ENCODE measurements at places on chromosomes 5 and 9.

- DNase-seq: no peak
Observed at GRCh38 chr9:33158843-33159776, 8.0 kb downstream of the B4GALT1 start.

- no peak for DNase-seq
Observed at GRCh38 chr5:39761199-39761950, 336.6 kb upstream of the DAB2 start.

- no peak for DNase-seq
Observed at GRCh38 chr5:12292610-12293204, 388.5 kb upstream of the CTNND2 start.

- no peak for DNase-seq
Observed at GRCh38 chr5:14337593-14337992, 194.5 kb downstream of the TRIO start.

DNA sequence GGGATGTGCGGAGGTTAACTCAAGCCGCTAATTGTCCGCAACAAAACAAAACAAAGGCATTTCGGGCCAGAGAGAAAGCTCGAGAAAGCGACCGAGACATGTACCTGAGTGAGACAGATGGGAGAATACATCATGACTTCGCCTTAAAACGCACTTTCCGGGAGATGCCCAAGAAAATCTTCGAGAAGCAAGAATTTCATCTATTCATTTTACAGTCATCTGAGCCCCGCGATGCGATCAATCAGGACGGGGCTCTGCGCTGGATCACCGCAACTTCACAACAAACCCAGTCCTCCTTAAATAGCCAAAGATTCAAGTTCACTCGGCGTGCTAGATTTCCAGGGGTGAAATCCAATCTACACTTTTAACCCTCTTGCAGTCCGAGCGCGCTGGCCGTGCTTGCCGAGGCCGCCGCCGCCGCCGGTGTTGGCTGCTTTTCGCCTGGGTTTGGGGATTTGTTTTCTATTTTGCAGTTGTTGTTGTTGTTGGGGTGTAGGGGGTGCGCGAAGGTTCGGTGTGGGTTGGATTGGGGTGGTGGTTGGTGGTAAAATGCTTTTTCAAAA lies 482 bp downstream of the NFIB start:
- no peak for DNase-seq

DNA sequence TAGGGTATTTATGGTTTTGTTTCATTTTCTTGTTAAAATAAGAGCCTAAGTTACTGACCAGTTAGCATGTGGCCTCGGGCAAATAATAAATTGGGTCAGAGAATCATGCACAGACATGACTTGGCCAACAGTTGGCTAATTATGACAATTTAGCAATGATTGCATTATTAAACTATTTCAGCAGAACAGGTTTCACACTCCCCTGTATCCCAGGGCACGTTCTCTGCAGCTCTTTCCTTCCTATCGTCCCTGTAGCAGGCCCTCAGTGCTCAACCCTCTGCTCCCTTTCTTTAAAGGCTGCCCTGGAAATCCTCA lies 167.9 kb downstream of the TSSK1B start:
- peak; percentile 59 for DNase-seq

DNA sequence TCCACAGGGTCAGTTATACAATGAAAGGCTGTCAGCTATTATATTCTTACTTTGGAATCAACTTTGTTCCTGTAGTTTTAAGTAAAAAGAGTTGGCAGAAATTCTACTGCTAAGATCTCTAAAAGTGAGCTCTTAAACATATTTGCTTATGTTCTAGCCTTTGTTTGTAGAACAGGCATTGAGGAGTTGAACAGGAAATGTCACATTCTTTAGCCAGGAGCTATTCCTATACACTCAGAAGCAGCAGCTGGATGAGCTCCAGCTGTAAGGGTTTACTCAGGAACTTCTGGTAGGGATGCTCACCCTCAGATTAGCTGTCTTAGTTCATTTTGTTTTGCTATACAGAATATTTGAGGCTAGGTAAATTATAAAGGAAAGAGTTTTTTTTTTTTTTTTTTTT lies 22.4 kb upstream of the SPINK14 start:
- DNase-seq: peak; percentile 56

- no peak for DNase-seq
Observed at GRCh38 chr5:79436821-79437220, 77.1 kb downstream of the HOMER1 start.

- no peak for DNase-seq
Observed at GRCh38 chr5:169050636-169051035, 250.3 kb downstream of the SLIT3 start.

DNA sequence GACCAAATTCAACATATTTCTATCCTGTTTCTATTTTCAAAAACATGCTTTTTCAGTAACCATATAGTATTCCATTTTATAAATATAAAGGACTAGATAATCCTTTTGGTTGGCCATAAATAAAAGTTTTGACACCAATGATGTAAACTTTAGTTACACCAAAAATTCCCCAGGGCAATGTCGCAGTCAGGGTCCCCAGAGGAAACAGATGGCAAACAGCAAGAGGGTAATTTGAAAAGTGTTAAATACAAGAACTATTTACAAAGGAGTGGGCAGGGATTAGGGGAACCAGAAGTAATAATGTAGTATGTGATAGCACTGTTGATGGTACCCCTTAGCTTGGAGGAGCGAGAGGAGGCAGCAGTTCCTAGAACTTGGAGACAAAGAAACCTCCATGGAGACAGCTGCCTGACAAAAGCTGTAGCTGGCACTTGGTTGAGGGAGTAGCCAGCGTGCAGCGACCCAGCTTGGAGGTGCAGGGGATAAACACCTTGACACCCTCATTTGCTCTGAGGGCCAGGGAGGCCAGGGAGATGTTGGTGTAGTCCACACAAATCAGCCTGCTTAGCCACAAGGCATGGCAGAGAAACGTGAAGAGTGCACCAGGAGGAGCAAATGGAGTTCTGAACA lies 18.3 kb upstream of the MSANTD3 start:
- no peak for DNase-seq

- DNase-seq: no peak
Observed at GRCh38 chr5:8376478-8376877, 507.5 kb downstream of the MTRR start.

GRCh38 chr5:179114756-179115155 lies 54.6 kb downstream of the ZNF354C start:
- peak; percentile 3 for DNase-seq

DNA sequence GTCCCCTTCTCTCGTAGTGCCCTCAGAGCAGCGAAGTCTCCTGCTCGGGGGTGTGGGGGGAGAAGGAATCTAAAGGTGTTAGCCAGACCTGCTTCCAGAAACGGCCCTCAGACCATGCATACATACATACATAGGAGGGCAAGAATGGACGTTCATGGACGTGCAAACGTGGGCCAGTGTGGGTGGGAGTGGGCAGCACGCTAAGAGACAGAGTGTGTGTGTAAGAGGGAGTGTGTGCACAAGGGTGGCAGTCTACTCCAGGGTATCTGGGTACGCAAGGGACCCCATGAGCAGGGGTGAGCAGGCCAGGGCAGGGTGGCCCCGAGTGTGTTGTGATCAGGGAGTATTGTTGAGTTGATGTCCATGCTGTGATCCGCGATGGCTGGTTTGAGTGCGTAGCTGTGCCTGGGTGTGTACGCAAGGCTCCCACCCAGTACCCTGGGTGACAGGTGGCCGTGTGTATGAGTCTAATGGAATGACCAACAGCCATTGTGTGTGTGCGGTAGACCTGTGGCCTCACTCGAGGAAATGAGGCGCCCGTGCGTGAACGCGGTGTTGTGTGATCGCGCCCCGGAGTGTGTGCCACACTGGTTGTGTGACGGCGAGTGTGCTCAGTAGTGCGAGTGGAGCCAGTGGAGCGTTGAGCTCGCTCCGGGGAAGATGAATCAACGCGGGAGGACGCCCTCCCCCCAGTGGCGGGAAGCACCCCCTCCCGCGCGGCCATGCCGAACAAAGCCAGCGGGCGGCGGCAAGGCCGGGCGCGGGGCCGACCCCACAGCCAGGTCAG lies 826 bp downstream of the GPRIN1 start:
- no peak for DNase-seq

DNA sequence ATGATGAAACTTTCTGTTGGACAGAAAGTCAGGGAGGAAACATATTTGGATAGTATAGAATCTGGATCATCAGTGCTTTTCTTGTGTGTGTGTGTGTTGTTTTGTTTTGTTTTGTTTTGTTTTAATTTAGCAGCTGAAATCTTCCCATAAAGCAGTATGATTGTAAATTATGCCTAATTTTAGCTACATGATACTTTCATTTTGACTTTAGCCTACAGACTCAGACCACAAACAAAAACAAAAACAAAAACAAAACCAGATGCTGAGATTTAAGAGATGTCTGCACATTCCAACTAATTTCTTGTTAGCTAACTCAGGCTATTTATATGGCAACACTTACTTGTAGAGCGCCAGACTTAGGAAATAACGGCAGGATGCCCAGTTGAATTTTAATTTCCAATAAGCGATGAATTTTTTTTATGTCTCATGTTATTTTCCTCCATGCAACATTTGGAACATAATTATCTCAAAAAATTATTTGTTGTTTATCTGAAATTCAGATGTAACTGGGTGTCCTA lies 119.5 kb upstream of the TRPC7 start:
- DNase-seq: no peak

DNA sequence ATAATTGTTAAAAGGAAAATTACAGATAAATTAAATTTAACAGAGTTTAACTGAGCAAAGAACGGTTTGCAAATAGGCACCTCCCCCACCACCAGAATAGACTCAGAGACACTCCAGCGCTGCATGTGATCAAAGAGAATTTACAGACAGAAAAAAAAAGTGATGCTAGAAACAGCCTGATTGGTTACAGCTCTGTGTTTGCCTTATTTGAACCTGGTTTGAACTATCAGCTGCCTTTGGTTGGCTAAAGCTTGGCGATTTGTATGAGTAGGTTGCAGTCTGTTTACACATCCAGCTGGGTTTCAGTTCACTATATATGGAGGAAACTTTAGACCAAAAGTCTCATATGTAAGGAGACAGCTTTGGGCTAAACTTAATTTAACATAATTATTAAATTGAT lies 249.1 kb downstream of the ENC1 start:
- DNase-seq: no peak

DNA sequence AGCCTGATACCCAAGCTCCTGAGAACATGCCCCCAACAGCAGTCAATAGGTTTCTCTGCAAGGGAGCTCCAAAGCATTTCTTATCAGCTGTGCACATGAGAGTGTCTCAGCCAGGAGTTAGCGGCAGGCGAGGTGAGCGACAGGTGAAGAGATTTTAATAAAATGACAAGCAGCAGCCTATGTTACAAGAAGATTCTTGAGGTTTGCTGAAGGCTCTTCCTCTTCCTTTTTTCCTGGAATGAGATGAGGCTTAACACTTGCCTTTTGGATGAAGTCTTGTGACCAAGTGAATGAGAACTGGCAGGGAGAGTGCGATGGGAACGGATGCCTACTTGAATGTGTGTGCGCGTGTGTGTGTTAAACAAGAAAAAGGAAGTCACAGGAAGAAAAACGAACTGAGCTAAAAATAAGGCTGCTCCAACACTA lies 76.1 kb downstream of the SHB start:
- DNase-seq: no peak

DNA sequence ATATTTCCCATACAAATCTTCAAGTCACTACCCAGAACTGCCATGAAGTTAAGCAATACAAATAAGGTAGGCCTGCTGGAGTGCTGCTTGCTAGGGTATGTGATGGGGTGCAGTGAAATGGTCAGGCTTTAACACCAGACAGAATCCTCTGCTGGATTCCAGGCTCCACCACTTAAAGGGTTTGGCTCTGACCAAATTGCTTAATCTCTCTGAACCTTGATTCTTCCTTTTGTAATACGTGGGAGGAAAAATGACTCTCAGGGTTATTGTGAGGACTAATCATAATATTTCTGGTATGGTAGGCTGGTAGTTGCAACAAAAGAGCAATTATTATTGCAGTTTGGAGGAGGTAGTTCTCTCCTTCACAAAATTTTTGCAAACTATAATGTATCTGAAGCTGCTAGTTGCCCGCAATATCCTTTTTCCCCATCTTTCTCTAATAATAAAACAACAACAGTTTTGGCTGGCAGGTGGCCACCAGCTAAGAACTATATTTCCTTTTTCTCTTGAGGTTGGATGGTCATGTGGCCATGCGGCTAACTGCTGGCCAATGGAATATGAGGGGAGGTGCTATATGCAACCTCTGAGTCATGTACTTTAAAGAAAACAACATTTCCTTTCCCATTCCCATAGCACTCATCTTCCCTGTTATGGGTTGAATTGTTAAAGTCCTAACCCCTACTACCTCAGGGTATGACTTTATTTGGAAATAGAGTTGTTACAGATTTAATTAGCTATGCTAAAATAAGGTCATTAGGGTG lies 44.1 kb downstream of the CCL28 start:
- no peak for DNase-seq

- DNase-seq: no peak
Observed at GRCh38 chr5:144142824-144143162, 27.7 kb downstream of the YIPF5 start.

DNA sequence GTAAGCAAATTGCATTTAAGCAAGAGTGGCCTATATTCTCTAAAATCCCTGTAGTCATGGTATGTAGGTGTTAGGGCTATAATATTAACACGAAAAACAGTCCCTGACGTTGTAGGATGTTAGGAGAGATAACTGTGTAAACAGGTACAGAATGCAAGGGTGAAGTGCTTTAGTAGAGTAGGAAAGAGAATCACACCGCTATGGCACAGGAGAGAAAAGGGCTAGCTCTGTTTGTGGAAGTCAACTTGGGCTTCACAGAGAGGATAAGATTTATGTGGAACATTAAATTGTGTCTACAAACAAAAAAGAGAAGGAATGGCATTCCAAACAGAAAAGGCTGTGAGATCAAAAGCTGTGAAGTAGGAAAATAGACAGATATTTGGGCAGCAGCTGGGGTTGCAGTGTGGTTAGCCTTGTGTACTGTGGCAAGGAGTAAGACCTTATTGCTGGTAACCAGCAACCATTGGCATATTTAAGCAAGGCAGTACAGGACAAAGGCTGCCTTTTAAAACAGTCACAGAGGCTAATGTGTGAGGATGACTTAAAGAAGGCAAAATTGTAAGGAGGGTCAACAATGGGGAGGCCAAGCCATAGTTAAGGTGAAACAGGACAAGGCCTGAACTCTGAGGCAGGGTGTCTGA lies 337.5 kb upstream of the ADAMTSL1 start:
- no peak for DNase-seq

DNA sequence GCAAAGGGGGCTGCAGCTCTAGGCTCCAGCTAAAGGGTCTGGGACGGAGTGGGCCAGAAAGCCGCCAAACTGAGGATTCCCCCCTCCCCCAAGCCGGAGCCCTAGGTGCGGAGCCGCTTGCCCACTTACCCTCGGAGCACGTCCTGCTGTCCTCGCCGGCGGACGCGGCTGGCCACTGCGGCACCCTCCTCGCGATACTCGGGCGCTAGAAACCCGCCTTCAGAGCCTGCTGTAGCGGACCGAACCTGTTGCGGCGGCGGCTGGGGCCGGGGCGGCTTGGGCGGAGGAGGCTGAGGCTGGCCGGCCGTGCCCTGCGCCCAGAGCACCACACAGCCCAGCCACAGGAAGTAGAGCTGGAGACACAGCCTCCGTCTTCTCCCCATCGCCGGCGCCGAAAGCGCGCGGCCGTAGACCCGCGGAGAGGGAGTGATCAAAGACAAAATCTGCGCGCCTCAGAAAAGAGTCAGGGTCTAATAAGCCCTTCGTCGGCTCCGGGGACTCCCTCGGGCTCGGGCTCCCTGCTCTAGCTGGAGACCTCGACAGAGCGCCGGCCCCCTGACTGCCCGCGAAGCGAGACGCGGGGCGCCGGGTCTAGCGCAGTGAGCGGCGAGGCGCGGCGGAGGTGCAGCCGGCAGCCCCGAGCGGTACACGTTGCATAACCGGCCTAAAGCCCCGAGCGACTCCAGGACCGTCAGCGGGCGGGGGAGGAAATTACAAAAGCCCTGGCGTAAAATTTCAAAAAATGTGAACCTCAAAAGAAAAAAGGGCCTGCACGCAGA lies 635 bp downstream of the FBN2 start:
- no peak for DNase-seq

Measured in breast epithelium (tissue), 4 donors.